ENCODE measurements at places on chromosomes 5 and 9.

GRCh38 chr9:16211946-16212345 is 658.5 kb downstream of the BNC2 start:
- no peak for ATAC-seq

- ATAC-seq, result no peak
These were observed 405.8 kb upstream of the TLE4 start for GRCh38 chr9:79166005-79166404.

GRCh38 chr5:90488791-90489190 is 14.1 kb downstream of the POLR3G start:
- no peak for ATAC-seq

DNA sequence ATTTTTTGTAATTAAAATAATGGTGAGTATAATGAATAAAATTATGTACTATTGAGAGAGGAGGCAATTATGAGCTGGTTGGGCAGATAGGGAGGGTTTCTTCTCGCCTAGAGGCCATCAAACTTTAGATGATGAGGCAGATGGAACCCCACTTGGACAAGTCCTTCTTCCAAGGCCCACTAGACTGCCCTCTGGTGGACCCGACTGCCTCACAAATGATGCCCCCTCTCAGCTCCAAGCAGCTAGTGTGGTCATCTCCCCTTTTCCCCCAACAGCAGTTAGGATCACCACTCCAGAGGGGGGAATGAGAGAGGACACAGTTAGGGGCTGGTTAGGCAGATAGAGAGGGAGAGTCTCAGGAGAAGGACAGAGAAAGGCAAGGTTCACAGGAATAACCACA is 348.0 kb upstream of the CDH18 start:
- ATAC-seq, result no peak

DNA sequence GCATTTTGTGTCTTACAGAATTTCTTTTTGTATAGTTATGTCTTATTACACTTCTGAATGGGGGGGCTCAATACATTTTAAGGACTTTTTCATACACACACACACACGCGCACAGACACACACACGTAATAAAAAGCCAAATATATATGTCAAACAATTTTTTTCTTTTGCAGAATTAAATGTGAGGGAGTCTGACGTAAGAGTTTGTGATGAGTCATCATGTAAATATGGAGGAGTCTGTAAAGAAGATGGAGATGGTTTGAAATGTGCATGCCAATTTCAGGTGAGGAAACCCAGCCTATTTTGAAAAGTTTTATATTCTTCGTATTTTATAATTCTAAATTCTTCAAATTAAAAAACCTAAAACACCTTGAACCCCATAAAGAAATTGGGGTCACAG is 25.6 kb downstream of the TMEFF1 start:
- no peak for ATAC-seq

DNA sequence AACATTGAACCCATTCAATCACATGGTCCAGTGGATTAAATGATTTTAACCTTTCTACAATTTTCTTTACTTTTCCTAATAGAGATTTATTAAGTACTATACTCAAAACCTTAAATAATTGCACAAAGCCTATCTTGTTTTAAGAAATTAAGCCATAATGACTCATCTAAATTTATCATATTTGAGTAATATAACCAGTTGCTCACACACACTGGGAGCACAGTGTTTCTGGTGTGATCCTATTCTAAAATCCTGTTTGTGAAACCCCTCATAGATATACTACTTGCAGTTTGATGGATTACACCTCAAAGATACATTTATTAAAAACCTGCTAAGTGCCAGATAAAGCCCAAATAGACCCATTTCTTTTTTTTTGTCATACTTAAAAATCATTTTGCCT is 668.3 kb upstream of the CDH18 start:
- ATAC-seq, result no peak

GRCh38 chr5:96659170-96659569 is 3.0 kb upstream of the CAST start:
- no peak for ATAC-seq

DNA sequence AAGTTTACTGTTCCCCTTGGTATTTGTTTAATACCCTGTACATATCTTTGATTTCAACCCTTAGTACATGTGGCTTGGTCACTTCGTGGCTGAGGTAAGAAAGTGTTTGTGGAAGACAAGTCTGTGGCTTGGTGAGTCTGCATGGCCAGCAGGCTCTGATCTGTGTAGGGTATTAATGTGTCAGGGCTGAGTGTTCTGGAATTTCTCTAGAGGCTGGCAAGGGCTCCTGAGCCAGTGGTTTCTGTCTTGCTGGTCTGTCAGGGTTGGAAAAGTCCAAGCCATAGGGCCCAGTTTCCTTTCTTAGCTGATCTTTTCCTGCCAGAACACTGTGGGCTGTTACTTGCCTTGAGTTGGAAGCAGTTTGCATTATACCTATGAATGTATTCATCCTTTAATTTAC is 48.0 kb upstream of the FBXL7 start:
- no peak for ATAC-seq

DNA sequence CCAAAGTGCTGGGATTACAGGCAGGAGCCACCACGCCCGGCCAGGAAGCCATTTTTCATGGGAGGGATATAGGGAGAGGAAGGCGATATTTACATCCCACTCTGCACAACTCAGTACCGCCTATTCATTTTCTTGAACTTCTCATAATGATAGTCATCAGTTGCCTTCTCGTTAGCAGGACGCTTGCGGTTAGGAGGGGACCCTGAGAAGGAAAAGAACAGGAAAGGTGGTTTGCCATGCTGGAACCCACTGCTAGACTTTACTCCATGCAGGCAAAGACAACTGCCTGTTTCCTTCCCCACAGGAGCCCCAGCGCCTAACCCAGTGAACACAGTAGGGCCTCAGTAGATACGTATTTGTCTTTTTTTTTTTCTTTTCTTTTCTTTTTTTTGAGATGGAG is 4.1 kb upstream of the TOR1A start:
- no peak for ATAC-seq

DNA sequence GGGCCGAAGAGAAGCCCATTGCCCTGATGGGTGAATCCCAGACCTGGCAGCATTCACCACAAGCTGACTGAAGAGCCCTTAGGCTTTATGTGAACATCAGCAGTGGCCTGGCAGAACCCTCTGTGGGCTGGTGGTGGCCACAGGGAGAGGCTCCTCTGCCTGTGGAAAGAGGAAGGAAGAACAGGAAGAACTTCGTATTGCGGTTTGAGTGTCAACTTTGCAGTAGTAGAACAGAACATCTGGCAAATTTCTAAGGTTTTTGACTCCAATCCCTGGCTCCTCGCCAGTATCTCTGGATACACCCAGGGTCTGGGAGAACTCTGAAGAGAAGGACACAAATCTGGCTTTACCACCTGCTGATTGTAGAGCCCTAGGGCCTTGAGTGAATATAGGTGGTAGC is 356.4 kb upstream of the GRAMD2B start:
- no peak for ATAC-seq
